ENCODE measurements at places on chromosomes 11 and 22.

GRCh38 chr22:31141551-31141950, 1.2 kb upstream of the PLA2G3 start:
- no peak for DNase-seq

GRCh38 chr11:65899356-65900124, 648 bp downstream of the FOSL1 start:
- DNase-seq, result no peak

DNA sequence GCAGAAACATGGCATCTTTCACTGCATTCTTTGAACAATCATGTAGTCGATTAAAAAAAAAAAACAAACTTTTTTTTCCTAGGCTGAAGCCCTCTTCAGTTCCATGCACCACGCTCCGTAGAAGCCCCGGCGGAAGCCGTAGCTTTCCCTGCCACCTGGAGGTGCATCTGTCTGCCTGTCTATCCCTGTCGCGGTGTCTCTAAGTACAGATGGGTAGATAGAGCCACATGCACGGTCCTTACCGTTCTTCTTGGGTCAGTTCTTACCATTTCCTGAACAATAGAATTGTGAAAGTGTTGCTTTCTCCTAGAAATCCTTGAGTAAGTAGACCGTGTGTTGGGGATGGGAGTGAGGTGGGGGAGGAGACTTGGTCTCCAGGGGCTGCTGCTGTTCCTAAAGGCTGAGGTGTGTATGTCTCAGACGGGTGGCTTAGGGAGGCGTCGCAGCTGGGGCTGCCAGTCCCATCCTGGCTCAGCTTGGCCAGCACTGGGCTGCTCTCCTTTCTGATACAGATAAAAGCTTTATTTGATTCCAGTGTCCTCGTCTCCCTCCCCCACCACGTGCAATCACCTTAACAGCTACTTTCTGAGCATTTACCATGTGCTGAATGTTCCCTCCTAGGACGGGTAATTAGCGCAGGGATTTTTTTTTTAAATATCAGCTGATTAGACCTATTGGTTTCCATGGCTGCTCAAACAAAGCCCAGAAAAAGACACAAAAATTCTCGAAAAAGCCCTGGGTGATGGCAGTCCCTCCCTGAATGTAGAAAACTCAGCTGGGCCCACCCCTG, 46.8 kb downstream of the MACROD1 start:
- no peak for DNase-seq

- no peak for DNase-seq
Measured at GRCh38 chr11:127392575-127392974, 392.0 kb upstream of the KIRREL3 start.

Measured in iPS DF 6.9 (cell line).